ENCODE measurements at places on chromosomes 16 and 17. TPM values are rescaled to one million over a fixed set of nuclear protein-coding genes. Genes with fewer than 3 reads are reported as not detected.

The NPIPA8 gene
- 87.8 TPM for total RNA-seq

The SYCE1L gene
- total RNA-seq, result 2.1 TPM

The FBXL19 gene
- total RNA-seq, result 10.3 TPM

The TEKT5 gene
- not detected for total RNA-seq

The NTN1 gene
- 20.3 TPM for total RNA-seq

The C17orf113 gene
- 0.71 TPM for total RNA-seq

The DNAH2 gene
- under 0.01 TPM for total RNA-seq

The HOXB6 gene
- 10.2 TPM for total RNA-seq

The ICAM2 gene
- total RNA-seq, result 31.3 TPM

The ZNF597 gene
- total RNA-seq, result 1.7 TPM

The RNU2-1 gene
- not detected for total RNA-seq

The PPP1R27 gene
- total RNA-seq, result not detected

The CETP gene
- total RNA-seq, result not detected

The CDH13 gene
- total RNA-seq, result 13.6 TPM

The KRT39 gene
- total RNA-seq, result not detected

The EVI2A gene
- total RNA-seq, result 7.1 TPM
